NT2/D1 (cell line): ENCODE measurements at places on chromosomes 6 and 20.

DNA sequence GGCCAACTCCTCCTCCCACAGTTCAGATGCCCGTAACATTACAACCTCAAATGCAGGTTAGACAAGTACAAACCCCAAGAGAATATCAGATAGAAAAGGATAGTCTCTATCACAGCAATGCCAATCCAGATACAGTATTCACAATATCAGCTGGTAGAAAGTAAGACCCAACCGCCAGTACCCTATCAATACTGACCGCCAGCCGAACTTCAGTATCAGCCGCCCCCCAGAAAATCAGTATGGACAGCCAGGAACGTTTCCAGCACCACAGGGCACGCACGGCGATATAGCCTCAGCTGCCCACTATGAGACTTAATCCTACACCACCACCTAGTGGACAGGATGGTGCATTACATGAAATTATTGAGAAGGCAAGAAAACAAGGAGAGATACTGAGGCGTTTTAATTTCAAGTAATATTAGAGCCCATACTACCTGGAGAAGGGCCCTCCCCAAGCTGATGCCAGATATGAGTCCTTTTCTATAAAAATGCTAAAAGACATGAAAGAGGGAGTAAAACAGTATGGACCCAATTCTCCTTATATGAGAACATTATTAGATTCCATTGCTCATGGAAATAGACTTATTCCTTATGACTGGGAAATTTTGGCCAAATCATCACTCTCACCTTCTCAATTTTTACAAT, 17.6 kb upstream of the EIF2S2 start:
- peak; percentile 55 for DNase-seq

DNA sequence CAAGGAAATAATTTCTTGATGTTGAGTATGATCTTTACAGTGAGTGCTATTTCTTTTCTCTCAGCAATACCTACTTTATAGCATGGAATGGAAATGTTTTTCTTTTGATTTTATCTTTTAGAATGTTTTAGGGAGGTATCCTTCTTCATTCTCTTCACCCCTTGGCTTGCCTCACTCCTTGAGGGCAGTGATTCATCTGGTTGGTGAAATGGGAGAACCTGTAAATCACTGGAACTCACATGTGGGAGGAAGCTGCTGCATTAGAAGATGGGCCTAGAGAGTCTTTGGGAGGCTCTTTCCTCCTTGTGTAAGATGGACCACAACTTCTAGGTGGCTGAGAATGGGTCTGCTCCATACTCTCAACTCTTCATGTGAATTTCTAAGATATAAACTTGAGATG, 244.8 kb upstream of the SYNCRIP start:
- DNase-seq: no peak

DNA sequence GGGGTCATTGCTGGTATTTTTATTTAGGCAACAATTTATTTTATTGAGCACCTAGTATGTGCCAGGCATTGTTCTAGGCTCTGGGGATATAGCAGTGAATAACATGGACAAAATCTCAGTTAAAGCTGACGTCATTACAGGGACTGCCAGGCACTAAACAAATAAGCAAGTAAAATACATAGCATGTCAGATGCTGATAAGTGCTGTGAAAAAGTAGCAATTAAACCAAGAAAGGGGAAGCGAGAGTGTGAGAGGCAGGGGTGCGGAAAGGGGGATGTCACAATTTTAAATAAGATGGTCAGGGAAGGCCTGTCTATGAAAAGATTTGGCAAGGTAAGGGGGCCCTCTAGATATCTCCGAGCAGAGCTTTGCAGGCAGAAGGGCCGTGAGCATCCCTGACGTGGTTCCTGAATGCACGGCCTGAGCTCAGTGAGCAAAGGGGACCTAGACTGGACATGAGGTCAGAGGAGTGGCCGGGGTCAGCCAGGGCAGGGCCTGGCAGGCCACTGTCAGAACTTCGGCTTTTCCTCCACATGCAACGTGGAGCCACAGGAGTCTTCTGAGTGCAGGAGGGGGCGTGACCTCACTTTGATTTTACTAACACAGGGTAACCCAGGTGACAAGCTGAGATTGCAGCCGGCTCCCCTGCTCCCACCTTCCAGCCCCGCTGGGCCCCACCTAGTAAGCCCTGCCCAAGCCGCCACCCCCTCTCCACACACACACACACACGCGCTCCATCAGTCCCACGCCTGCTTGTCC, 24.2 kb upstream of the SIRPA start:
- no peak for DNase-seq

DNA sequence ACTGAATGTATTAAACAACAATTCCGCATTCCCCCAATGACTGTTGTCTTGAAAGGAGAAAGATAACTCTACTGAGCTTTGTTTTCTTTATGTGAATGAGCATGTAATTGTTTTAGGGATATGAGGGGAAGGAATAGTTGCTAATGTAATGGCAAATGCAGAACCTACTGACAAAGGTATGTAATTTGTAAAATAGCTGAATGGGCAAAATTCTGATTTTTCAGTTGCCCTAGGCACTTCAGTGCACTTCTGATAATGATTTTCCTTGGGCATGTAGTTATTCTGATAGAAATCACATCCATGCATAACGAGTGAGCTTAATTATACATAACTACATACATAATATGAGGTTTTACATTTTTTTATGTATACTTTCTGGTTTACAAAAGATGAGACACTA, 53.4 kb upstream of the FOXO3 start:
- DNase-seq: no peak

DNA sequence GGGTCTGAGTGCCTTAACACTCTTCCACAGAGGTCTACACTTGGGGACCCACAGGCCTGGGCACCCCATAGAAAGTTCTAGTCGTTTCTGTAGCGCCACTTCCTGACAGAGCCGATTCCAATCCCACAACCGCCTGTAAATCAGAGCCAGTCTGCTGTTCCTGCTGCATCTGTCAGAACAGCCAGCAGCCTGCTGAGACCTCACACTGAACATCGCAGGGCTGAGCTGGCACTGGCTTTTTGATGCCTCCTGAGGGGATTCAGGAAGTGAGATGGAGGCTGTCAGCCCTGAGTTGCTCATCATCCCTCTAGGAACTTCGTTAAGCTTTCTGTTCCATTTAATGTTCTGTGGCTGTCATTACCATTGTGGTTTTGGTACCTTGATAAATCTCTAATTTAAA, 48.9 kb downstream of the DCBLD1 start:
- DNase-seq: no peak

GRCh38 chr6:142985281-142985680, 40.3 kb upstream of the HIVEP2 start:
- no peak for DNase-seq

DNA sequence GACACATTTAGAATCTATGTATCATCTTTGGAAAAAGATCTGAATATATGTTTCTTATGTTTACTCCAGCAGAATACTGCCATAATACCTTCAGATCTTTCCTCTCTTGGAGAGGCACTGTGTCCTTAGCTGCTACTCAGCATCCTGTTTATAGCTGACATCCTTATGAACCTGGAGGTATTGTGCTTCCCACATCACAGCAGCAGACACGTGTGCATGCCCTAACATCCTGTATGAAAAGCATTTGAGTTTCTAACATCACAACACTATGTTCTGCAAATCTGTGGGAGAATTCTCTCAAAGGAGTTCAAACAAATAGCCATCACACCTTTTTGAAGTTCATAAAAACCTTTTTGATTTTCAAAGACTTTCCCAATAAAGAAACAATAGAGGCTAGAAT, 216.0 kb downstream of the GJA1 start:
- DNase-seq: no peak

DNA sequence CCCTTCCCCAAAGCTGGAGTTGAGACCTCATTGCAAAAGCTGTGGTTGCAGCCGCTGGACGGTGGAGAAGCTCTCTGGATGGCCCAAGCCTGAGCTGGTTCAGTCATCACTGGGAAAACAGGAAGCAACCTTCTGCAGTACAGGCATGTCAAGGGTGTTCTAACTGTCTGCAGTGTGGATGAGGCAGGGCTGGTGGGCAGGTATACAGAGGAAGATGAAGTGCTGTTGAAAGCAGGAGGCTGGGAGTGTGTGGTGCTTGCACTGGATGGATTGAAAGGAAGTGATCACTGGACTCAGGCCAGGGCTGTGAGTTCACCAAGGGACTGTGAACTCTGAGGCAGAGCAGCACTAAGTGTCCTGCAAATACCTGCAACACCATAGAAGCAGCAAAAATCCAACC, 89.0 kb upstream of the NOX3 start:
- no peak for DNase-seq

GRCh38 chr20:44805979-44806620, 4.2 kb downstream of the RIMS4 start:
- no peak for DNase-seq

DNA sequence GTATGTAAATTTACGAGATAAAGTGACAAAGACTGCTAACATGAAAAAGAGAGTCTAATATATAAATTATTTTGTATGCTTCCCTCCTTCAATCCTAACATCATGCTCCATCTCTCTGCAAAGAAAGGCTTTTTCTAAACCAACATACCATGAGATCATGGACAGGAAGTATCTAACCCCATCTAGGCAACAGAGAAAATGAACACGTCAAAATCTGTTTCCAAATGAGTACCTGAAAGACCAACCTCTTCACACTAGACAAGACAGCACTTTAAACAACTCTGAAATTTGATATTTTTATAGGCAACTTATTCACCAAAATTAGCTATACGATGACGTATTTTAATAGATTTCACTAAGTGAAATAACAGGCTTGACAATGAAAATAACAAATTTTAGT, 54.6 kb downstream of the MAN1A1 start:
- no peak for DNase-seq

DNA sequence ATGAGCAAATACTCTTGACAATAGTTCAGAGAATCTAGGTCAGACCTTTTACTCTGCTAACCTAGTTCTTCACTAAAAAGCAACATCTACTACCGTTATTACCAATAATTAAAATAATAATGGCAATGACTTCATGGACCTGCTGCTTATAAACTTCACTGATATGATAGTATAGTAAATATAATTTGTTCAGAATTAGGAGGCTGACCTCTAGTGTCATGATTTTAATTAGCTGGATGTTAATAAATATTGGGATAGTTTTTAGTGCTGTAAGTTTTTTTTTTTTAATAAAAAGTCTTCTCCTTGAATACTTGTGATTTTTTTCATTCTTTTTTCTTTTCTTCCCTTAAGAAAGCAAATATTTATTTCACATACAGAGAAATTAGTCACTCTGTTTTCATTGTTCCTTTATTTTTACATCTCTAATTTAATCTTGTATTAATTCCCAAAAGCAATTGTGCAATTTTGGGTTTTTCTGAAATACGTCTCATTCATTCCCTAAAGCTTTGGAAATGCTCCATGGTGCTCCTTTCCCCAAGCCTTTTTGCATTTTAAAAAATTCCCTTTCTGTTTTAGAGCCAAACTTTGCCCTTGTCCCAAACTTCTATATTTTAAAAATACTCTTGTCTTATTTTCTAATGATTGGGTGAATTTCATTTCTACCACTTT, 46.6 kb upstream of the UST start:
- no peak for DNase-seq

- DNase-seq: no peak
Measured at GRCh38 chr6:125392682-125393081, 90.9 kb upstream of the HDDC2 start.

DNA sequence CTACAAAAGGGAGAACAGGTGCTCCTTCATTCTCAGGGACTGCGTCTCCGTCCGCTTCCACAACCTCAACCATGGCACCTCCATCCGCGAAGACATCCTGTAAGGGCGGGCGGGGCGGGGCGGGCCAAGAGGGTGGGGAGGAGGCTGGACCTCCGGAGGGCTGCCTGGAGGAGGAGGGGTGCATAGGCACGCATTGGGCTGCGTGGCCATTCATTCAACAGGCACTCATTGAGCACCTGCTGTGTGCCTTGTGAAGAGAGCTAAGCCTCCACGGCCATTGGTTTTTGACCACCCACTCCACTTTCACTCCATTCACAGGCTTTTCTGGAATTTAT, 435 bp downstream of the ZSWIM3 start:
- DNase-seq: no peak

GRCh38 chr20:44896583-44896982, 11.1 kb downstream of the YWHAB start:
- no peak for DNase-seq

DNA sequence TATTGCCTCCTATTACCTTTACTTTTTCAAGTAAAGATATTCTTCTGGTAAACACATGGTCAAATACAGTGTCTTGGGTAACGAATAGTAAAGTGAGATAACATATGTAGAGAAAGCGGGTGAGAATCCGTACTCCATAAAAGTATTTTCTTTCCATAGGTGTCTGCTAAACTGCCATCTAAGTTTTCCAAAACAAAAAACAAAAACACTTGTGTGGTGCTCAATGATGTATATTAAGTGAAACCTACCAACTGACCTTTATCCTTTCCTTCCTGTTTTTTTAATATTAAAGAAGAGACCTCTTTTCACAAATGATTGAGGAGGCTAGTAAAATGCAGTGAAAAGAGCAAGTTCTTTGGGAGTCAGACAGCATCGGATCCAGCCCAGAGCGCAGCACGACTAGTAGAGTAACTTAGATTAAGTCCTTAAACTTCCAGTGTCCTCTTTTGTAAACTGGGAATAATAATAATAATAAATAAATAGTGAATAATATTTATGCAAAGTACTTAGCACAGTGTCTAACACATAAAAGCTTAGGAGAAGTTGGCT, 437 bp upstream of the CDKAL1 start:
- no peak for DNase-seq

- DNase-seq: no peak
Measured at GRCh38 chr6:5399391-5399790, 138.1 kb downstream of the FARS2 start.

- no peak for DNase-seq
Measured at GRCh38 chr6:151535476-151536187, 41.8 kb downstream of the CCDC170 start.

DNA sequence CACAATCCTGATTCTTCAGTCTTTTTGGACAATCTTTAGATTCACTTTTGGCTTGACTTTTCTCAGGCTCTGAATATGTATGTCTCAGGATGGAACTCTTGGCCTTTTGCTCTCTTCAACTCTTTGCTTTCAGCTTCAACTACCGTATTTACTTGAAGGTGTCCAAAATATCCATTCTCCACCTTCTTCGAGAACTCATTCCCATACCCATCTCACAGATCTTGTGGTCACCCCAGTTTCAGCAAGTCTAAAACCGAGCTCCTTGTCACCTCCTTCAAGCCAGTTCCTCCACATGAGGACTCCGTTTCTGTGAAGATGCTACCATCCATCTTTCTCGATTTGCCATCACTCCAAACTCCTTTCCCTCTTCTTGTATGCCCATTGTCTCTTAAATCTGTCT, 2.0 kb upstream of the MMP24 start:
- no peak for DNase-seq

GRCh38 chr6:98272060-98272459, 562.3 kb upstream of the POU3F2 start:
- no peak for DNase-seq

GRCh38 chr20:32439132-32439829, 81.2 kb downstream of the ASXL1 start:
- DNase-seq: no peak

DNA sequence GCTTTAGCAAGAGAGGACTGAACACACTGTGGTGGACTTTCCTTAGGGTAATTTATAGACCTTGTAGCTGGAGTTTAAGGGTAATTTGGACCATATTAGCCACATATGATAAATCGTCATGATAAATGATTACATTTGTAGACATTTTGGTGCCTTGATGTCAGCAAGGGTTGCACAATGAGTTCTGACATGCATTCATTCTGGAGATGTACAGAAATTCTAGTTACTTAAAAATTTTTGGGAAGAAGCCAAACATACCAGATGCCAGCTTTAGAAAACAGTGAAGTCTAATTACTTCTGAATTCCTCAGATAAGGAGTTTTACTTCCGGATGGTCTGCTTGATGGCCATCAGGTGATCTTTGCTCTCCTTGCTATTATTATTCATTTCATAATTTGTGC, 653.1 kb downstream of the TBC1D32 start:
- no peak for DNase-seq

- no peak for DNase-seq
Measured at GRCh38 chr6:24905483-24905882, 30.3 kb downstream of the RIPOR2 start.
